ENCODE measurements at places on chromosomes 16 and 17.
A peak's percentile ranks its signal among the peaks of the same experiment; 100 is the strongest.

DNA sequence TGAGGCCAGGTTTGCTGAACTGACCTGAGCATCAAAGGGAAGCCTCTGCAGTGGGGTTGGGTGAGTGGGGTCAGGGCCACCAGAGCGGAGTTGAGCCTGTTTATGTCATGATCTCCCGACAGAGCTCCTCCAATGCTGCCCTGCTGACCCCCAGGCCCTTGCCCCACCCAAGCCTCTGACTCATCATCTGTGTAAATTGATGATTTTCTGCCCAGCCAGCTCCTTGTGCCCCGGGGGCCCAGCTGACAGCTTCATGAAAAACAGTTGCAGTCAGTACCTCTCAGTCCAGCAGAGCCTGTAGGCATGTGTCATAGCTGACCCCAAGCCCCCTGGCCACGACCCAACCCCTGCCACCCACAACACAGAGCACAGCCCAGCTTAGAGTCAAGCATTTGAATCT, 134.9 kb downstream of the CCT6B start:
- no peak for DNase-seq

GRCh38 chr16:2238838-2239675, 2.8 kb downstream of the DNASE1L2 start:
- no peak for DNase-seq

DNA sequence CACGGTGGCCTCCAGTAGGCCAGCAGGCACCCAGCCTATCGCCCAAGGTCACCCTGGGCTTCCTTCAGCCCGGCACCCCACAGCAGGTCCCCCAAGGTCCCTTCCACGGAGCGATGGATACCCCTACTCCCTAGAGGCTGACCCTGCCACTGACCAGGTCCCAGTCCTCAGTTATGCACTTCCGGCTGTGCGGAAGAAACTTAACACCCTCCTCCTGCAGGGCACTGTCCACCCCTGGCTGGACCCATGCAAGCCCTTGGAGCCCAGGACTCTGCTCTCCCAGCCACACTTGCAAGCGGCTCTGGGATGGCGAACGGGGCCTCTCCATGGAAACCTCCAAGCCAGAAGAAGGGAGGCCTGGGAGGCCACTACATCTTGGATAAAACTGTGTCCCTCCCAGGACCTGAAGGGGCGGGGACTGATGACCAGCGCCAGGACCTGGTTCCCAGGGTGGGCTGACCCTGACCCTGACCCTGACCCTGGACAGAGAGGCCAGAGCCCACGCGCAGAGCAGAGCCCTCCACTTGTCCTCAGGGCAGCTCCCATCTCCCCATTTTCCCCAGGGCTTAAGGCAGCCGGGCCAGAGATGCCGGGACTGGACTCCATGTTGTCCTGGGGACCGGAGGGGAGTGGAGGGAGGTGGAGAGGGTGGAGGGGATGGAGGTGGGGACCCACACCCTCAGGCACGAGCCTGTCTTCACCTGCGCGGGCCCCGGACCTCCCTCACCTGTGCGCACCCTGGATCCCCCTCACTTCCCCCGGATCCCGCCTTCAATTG, 734 bp downstream of the CEP131 start:
- no peak for DNase-seq

GRCh38 chr17:67619555-67619954, 98.2 kb upstream of the NOL11 start:
- DNase-seq = no peak

DNA sequence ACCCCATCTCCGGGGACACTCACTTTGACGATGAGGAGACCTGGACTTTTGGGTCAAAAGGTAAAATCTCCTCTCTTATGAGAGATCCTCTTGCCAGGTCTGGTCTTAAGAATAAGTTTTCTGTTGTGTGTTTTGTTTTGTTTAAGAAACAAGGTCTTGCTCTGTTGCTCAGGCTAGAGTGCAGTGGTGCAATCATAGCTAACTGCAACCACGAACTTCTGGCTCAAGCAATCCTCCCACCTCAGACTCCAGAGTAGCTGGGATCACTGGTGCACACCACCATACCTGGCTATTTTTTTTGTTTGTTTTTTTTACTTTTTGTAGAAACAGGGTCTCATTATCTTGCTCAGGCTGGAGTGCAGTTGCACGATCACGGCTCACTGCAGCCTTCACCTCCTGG, 4.1 kb downstream of the MMP25 start:
- no peak for DNase-seq

GRCh38 chr16:83409347-83409746, 398.4 kb upstream of the HSBP1 start:
- DNase-seq = no peak

DNA sequence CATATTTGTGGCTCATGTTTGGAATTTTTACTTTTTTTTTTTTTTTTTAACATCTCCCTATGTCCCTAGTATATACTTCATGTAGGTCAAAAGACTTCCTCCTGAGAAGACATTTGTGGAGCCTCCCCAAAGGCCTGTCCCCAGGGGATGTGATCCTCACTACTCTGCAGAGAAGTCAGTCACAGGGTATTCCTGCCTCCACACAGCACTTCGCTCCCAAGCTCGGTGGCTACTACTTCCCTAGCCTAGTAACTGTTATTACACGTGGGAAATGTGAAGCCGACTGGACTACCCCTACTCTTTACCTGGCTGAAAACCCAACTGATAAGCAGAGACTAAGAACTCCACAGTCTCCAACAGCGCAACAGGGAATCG, 116.8 kb downstream of the HIC1 start:
- no peak for DNase-seq

DNA sequence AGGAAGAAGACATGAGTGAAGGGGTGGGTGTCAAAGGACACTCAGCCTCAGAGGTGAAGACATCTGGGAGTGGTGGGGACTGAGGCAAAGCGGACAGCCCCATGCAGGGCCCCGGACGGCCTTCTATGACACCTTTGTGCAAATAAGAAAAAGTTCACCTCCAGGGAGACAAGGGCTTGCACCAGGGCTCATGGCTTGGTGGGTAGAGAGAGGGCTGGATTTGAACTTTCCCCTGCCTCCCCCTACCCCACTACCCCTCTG, 30.5 kb downstream of the LRRC75A start:
- no peak for DNase-seq

- DNase-seq = peak; percentile 62
Observed at GRCh38 chr17:50274142-50274896, at the start of gene TMEM92. TMEM92 (plus strand) TSS chr17:50274466; CDS start chr17:50274502, 36 bp downstream.

DNA sequence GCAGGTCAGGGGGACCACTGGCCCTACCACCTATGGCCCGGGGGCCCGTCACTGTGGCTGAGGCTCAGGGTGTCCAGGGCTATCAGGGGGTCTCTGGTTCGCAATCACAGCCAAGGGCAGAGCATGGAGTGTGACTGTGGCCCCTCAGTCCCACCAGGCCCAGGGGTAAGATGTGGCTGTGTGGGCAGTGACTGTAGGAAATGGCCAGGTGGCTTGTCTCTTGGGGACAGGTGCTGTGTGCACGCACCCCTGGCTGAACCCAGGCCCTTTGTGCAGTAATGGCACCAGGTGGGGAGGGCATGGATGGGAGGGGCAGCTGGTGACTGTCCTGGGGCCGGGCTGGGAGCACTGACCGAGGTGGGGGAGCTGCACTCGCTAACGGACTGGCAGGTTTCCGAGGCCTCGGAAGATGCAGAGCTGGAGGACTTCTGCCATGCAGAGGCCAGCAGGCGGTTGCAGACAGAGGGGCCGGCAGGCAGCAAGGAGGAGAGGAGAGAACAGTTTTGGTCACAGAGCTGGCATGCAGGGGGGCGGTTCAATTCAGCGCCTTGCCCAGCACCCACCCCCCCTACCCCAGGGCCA, 18.8 kb downstream of the IL34 start:
- no peak for DNase-seq

- DNase-seq = no peak
Observed at GRCh38 chr16:58883131-58883530, 149.0 kb upstream of the GOT2 start.

GRCh38 chr17:29251184-29251583, 4.5 kb downstream of the CRYBA1 start:
- DNase-seq = no peak

- DNase-seq = no peak
Observed at GRCh38 chr17:17151541-17151940, 54.6 kb downstream of the PLD6 start.

DNA sequence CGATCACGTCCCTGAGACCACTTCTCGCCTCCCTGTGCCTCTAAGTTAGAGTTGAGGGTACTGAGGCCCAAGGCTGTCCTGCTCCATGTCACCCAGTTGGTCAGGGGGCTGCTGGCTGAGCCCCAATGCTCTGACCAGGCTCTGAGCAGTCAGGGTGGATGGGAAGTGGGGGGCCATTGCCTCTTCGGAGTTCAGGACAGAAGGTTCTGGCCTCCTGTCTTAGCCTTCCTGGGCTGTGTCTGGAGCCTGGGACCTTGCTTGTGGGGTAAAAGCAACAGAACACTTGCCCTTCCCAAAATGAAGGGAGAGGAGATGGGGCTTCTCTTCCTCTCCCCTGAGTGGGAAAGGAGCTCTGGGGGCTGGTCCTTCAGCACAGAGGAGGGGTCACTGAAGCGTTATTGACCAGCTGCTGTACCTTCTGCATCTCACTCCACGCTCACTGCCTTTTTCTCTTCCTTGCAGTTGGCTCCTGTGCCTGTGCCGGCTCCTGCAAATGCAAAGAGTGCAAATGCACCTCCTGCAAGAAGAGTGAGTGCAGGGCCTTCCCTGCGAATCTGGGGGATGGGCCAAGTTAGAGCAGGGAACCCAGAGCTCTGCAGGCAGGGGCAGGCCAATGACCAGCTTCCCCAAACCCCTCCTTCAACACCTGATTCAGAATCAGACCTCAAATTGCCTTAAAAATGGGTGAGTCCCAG, 580 bp downstream of the MT1X start:
- no peak for DNase-seq

GRCh38 chr17:962166-962565, 17.4 kb downstream of the NXN start:
- no peak for DNase-seq

- DNase-seq = no peak
Observed at GRCh38 chr17:49618028-49618611, 42.4 kb downstream of the NXPH3 start.

DNA sequence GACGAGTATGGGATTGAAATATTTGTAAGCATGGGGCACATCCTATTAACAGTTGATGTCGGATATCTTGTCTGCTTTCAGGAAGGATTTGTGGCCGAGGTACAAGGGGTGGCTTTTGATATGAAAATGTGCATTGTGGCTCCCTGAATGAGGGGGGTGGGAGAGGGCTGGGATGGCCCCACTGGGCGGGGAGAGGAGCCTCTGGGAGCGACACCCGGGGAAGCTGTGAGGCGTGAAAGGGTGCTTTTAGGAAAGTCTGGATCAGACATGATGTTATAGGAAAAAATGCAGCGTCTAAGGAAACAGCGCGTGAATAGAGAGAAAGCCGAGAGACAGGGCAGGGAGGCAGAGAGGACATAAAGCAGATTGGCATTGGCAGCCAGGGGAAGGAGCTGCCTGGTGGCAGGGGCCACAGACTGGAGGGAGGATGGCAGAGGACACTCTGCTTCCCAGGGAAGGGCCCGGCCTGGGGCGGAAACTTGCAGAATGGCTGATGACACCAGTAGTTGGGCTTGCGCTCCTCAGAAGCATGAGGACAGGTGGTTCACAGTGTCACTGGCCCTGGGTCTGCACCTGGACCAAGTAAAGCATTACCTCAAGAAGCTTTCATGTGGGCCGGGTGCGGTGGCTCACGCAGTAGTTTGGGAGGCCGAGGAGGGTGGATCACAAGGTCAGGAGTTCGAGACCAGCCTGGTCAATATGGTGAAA, 95.7 kb downstream of the NTN1 start:
- DNase-seq = no peak

DNA sequence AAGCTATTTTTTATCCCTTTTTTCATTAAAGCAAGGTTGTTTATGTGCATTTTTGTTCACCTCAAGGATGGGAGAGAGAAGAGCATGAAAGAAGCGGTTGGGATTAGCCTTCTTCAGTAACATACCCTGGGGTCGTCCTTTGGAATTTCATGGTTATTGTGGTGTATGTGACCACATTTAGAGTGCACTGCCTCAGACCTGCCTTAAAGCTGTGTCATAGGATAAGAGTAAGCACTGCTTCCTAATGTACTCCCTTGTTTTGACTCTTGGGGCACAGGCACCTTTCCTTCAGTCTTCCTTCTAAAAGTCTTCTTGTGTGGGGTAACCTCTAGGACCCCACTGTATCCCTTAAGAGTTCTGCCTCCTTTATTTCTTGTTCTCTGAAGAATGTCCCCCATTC, 28.9 kb downstream of the TNRC6A start:
- DNase-seq = no peak

- no peak for DNase-seq
Observed at GRCh38 chr17:46090871-46091270, 91.8 kb downstream of the STH start.

GRCh38 chr17:70498631-70499030, 329.3 kb downstream of the KCNJ2 start:
- no peak for DNase-seq

DNA sequence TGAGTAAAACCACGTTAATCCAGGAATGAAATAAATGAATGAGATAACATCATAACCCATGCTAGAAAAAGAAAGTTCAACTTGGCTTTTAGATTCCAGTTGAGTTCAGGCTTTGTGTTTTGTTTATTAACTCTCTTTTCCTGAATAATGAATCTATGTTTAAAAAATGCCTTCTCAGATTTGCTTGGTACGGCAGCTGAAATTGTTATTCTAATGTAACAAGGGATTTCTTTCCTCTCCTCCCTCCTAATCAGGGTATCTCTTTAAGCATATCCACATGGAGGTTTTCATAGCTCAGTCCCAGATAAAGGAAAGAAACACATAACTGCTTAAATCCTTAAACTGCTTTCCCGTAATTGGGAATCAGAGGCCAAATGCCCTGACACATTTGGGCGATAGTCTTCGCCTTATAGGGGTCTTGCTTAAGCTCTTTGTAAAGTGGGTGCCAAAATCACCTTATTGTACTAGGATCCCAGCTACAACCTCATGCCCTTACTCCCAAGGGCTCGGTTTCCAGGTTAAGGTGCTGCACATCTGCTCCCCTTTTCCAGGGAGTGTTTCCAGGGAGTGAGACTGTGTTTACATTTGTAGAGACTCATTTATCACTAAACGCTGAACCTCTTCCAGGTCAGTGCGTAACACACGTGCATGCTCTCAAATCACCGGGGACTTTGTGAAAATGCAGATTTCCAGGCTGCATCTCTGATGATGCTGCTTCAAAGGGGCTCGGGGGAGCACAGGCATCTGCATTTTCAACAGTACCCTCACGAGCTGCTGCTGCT, 142.8 kb upstream of the FOXF1 start:
- no peak for DNase-seq

- DNase-seq = no peak
Observed at GRCh38 chr17:14334919-14335318, 34.0 kb downstream of the HS3ST3B1 start.

- no peak for DNase-seq
Observed at GRCh38 chr17:57365420-57365819, 109.1 kb downstream of the MSI2 start.

All from HCT116 (cell line).